ENCODE measurements at places on chromosomes 13 and 19.
A peak's percentile ranks its signal among the peaks of the same experiment; 100 is the strongest.

DNA sequence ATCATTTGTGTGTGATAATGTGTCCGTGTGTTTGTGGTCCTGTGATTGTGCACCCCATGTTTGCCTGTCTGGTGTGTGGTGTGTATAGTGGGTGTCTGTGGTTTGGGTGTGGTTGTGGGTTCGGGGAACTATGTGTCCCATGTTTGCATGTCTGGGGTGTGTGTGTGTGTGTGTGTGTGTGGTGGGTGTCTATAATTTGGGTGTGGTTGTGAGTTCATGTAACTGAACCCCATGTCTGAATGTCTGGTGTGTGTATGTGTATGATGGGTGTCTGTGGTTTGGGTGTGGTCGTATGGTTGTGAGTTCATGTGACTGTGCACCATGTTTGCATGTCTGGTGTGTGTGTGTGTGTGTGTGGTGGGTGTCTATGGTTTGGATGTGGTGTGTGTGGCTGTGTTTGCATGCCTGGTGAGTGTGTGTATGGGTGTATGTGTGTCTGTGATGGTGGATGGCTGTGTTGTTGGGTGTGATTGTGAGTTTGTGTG lies 11.1 kb upstream of the NFIX start:
- DNase-seq, result no peak

- DNase-seq, result no peak
Measured at GRCh38 chr13:79869326-79869725, 388.4 kb downstream of the NDFIP2 start.

DNA sequence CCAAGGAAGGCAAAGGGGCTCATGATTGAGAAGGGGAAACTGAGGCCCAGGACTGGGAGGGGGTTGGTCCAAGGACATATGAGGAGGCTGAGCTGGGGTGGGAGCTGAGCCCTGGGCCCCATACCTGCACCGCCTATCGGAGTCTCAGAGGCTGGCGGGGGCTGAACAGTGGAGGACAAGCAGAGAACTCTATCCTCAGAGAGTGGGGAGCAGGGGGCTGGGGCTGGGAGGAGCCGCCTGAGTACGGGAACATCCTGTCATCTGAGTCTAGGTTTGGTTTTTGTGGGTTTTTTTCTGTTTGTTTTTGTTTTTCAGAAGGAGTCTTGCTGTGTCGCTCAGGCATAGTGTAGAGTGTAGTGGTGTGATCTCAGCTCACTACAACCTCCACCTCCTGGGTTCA lies 6.2 kb downstream of the ARRDC2 start:
- DNase-seq, result peak; percentile 34

DNA sequence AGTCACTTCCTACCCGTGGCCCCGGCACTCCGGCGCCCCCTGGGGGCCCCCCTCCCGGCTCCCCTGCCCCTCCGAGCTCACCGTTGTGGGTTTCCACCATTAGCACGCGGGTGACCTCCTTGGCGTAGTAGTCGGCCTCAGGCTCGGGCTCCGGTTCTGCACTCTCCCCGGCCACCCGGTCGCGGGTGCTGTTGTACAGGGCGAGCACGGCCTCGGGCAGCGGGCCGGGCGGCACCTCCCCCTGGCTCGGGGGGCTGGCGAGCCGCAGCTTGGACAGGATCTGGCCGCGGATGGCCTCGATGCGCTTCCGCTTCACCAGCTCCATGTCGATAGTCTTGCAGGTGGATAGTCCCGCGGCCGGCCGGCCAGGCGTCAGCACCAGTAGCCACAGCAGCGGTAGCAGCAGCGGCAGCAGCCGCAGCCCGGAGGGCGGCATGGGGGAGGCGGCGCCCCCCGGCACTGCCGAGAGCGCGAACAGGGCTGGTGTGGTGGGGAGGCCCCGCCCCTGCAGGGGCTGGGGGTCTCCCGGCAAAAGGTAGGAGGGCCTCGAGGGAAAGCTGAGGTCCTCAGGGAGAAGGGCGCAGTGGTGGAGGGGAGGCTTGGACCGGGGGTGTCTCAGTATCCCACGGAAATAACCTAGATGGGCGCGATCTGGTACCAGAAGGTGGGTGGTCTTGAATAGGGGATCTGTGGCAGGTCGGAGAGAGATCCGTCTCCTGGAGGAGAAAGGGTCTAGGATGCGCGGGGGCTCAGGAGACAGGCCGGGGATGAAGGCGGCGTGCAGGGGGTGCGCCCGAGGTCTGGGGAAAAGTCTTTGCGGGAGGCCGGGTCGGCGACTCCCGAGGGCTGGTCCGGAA lies 885 bp downstream of the TGFB1 start:
- DNase-seq, result peak; percentile 85

DNA sequence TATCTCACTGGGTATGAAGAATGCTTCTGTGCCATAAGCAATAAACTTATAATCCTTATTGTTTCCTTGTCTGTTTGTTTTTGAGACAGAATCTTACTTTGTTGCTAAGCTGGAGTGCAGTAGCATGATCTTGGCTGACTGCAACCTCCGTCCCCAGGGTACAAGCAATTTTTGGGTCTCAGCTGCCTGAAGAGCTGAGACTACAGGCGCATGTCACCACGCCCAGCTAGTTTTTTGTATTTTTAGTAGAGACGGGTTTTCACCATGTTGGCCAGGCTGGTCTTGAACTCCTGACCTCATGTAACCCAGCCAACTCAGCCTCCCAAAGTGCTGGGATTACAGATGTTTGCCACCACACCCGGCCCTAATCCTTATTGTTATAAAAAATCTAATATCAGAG lies 112.5 kb downstream of the MYO16 start:
- no peak for DNase-seq

- no peak for DNase-seq
Measured at GRCh38 chr13:71663431-71663830, 203.6 kb downstream of the DACH1 start.

GRCh38 chr13:29210676-29211075 lies 384.8 kb downstream of the SLC7A1 start:
- no peak for DNase-seq

DNA sequence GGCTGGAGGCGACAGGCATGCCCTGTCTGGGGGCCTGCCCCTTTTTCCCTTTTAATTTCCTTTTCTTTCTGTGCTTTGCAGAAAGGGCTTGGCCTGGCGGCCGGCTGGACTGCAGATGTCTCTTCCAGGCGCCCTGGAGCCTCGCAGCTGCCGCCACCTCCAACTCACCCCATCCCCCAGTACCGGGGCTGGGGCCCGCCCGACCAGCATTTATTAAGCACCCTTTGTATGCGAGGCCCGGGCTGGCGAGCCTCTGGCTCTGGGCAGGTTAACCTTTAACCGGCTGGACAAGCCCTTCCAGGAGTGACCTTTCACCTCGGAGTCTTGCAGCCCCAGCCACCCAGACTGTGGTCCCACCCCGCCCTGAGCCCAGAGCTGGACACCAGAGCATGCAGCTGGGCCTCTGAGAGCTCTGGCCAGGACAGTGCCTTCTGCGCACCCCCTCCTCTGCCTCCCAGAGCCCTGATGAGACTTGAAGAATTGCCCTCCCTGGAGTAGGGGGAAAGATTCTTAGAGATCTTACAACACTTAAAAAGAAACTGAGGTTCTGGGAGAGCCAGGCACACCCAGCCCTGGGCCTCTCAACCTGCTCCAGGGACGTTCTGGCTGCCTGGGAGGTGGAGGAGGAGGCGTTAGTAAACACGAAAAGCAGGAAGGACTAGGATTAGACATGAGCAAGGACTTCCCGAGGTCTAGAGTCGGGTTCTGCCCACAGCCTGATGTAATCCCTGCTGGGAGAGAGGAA lies 1.1 kb upstream of the NR2F6 start:
- DNase-seq, result no peak
